ENCODE measurements at places on chromosomes 13 and 19.

DNA sequence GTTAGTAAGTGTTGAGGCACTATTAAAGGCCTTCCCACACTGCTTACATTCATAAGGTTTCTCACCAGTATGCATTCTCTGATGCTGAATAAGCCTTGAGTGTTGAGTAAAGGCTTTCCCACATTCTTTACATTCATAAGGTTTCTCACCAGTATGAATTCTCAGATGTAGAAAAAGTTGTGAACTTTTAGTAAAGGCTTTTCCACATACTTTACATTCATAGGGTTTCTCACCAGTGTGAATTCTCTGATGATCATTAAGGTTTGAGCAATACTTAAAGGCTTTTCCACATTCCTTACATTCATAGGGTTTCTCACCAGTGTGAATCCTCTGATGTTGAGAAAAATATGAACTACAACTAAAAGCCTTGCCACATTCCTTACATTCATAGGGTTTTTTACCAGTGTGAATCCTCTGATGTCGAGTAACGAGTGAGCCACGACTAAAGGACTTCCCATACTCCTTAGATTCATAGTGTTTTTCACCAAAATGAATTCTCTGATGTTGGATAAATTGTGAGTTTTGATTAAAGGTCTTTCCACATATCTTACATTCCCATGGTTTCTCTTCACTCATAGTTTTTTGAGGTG is 24.2 kb downstream of the ZNF829 start:
- no peak for DNase-seq

GRCh38 chr19:4284176-4284958 is 5.3 kb downstream of the SHD start:
- peak; percentile 87 for DNase-seq

DNA sequence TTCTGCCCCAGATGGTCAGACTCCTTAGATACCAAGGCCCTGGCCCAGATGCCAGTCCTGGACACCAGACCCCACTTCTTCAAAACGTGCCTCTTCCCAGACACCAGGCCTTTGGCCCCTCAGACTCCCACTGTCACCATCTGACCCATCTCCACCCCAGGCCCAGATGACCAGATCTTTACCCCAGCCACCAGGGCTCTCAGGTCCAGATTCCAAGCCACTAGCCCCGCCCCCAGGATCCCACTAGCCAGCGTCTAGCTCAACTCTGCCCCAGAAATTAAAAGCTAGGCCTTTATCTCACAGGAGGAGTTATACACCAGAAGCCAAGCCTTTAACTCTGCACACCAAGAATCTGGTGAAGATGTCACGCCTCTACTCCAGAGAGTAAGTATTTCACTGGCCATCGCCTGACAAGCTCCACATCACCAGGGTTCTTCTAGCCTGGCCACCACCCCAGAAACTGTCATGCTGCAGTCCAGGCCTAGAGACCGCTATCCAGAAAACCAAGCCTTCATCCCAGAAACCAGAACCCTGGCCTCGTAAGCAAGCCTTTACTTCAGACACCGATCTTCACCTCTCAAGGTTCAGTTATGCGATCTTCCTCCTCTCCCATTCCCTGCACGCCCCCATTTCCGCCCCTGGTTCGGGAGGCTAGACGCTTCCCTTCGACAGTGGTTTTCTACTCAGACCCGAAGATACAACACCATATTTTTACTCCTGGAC is 595 bp downstream of the XAB2 start:
- peak; percentile 40 for DNase-seq

DNA sequence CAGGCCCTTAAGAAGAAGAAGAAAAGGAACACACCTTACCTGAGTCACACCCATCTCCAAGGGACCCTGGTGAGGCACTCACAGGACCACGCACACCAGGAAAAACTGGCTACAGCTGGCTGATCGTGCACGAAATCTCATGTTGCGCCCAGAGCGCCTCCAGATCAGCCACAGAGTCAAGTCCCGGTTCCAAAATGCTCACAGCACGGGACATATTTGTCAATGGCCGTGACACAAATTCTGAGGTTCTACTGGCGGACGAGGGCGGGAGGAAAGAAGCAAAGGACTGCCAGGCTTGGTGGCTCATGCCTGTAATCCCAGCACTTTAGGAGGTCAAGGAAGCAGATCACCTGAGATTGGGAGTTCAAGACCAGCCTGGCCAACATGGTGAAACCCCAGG is 21.5 kb downstream of the SH3GL1 start:
- DNase-seq: no peak

GRCh38 chr13:51959773-51960172 is 51.5 kb downstream of the ATP7B start:
- DNase-seq: no peak

GRCh38 chr13:30752201-30752797 is 17.0 kb downstream of the ALOX5AP start:
- DNase-seq: no peak

- no peak for DNase-seq
Observed at GRCh38 chr13:112910016-112910415, 59.0 kb upstream of the MCF2L start.

DNA sequence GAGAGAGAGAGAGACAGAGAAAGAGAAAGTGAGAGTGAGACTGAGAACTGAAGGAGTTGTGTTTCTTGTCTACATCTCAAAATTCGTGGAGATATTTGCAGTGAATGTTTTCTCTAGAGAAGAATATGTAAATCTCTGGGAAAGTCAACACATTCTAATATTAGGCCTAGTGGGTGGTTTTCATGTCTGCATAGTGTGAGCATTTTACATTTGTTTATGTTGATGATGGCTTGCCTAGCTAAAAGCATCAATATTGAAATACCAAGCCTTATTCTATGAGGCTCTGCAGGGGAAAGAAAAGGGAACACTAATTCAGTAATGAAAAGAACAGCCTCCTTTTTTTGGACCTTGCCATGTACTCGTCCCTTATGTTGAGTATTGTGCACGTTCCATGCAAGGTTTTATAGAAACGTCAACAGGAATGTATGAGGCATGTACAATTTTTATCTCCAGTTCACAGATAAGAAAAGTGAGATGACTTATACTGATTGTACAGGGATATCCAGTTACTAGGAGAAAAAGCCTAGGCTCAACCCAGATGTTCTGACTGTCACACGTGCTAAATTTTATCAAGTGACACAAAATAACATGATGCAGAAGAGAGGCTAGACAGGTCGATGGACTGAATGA is 1288.9 kb upstream of the SLC10A2 start:
- DNase-seq: no peak

GRCh38 chr19:4952945-4953344 is 16.0 kb upstream of the KDM4B start:
- DNase-seq: no peak

Data from neural progenitor cell (in vitro differentiated cells).